ENCODE measurements at places on chromosomes 1 and 21.

- DNase-seq = peak; percentile 47
These were observed 116.0 kb upstream of the GUCA2B start for GRCh38 chr1:42037161-42037560.

DNA sequence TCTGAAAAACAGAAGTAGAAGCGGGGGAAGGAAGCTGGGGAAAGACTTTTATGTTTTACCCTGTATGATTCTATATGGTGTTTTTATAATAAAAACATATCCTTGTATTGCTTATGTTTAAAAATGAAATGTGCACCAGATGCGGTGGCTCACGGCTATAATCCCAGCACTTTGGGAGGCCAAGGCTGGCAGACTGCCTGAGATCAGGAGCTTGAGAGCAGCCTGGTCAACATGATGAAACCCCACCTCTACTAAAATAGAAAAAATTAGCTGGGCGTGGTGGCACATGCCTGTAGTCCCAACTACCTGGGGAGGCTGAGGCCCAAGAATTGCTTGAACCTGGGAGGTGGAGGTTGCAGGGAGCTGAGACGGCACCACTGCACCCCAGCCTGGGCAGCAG is 155.4 kb downstream of the SMYD3 start:
- DNase-seq = no peak

GRCh38 chr1:201761871-201762270 is 67.1 kb upstream of the IPO9 start:
- DNase-seq = no peak

DNA sequence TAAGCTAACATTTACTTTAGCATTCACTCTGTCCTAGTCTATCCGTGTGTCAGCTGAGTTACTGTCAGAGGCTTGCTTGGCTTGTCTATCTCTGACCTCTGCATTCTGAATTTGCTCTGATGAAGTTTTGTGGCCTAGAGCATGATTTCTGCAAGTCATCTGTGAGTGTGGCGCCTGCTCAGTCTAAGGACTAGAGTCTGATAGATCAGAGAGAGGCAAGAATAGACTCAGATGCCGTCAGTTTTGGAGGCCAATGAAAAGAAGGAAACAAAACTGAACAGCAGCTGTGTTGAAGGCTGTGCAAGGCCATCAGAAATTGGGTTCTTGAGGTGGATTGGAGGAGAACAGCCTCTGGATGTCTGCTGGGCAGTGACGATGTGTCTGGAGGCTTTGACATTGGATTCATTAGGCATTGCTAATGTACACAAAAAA is 573.1 kb downstream of the USP25 start:
- peak; percentile 13 for DNase-seq

GRCh38 chr1:60893136-60893930 is 189.0 kb upstream of the NFIA start:
- DNase-seq = no peak

GRCh38 chr21:46459024-46459355 is 299 bp downstream of the DIP2A start:
- no peak for DNase-seq

- peak; percentile 74 for DNase-seq
These were observed 23.9 kb downstream of the GPR161 start for GRCh38 chr1:168112673-168113305.

- no peak for DNase-seq
These were observed 880.2 kb downstream of the LTN1 start for GRCh38 chr21:28112511-28112910.

- no peak for DNase-seq
These were observed 866.3 kb upstream of the B3GALT2 start for GRCh38 chr1:194052514-194053338.

DNA sequence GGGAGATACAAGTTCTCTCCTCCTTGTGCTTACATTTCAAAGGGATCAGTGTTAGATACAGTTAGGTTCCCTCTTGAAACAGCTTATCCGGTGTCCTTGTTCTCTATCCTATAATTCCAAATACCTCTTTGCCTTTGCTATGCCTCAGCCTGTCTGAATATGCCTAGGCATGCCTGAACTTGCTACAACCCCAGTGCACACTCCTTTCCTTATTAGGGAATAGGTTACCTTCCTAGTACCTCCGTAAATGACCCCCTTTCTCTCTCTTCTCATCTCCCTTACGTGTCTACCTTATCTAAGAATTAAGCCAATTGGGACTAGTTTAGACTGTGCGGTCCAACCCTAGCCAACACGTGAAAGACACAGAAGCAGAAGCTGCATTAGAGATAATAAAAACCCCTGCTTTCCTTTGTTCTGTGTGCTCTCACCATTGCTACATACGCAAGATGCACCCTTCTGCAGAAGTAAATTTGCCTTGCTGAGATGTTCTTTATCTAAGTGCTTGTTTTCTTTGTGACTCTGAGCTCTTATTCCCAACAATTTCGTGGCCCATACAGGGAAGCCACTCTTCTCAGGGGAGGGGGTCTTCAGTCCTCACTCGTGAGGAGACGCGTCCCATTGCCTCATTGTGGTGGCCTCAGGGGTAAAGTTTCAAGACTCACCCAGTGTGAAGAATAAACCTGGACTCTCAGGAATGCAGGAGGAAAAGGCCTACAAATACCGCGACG is 802.1 kb downstream of the PLA2G4A start:
- no peak for DNase-seq

GRCh38 chr1:61190618-61191432 is 108.5 kb downstream of the NFIA start:
- peak; percentile 61 for DNase-seq

- no peak for DNase-seq
These were observed 240.0 kb downstream of the DYRK1A start for GRCh38 chr21:37606549-37606948.

GRCh38 chr1:44619261-44619900 is 54.9 kb downstream of the TMEM53 start:
- DNase-seq = peak; percentile 95

DNA sequence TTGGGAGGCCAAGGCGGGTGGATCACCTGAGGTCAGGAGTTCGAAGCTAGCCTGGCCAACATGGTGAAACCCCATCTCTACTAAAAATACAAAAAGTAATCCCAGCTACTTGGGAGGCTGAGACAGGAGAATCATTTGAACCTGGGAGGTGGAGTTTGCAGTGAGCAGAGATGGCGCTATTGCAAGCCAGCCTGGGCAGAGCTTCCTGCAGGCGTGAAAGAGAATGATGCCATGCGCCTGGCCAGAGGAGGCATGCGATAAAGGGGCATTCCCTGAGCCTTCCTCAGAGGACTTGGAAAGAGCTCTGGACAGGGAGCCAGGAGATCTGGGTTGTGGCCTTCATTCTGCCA is 3.2 kb downstream of the E2F2 start:
- DNase-seq = no peak

DNA sequence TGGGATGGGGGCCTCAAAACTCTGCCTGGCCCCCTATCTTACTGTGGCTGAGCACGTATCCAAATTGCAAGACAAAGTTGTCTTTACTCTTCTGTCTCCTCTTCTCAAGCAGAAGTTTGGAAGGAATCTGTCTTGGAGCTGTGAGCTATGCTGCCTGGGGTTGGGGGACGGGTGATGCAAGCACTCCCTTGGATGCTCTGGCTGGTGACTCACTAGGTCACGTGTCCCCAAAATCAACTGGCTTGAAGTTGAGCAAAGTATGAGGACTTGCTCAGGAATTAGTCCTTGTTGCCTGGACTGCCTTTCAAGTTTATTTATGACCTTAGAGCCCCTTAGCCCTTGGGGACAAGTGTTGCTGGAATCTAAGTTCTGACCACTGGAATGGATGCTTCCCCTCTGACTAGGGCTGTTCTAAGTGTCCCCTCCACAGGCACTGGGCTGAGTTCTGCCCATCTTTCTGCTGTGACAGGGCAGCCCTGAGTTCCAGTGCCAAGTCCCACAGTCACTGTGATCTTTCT is 269.5 kb downstream of the HHAT start:
- peak; percentile 98 for DNase-seq

GRCh38 chr1:198780376-198780775 is 141.5 kb downstream of the PTPRC start:
- no peak for DNase-seq

DNA sequence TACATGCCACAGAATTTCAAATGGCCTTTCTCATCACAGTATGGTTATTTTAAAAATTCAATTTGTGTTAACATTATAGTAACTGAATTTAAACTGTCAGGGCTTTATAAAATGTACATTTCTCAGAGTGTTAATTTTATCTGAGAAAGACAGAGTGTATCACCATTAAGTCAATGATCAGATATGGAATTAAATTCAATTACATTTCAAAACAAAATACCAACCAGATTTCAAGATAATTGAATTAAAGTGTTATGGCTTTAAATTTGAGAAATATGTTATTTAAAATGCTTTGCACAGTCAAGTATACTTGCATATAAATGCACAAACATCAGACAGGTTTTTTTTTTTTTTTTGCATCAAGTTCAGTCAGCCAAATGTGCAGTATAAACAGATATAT is 1574.4 kb downstream of the BRINP3 start:
- no peak for DNase-seq

DNA sequence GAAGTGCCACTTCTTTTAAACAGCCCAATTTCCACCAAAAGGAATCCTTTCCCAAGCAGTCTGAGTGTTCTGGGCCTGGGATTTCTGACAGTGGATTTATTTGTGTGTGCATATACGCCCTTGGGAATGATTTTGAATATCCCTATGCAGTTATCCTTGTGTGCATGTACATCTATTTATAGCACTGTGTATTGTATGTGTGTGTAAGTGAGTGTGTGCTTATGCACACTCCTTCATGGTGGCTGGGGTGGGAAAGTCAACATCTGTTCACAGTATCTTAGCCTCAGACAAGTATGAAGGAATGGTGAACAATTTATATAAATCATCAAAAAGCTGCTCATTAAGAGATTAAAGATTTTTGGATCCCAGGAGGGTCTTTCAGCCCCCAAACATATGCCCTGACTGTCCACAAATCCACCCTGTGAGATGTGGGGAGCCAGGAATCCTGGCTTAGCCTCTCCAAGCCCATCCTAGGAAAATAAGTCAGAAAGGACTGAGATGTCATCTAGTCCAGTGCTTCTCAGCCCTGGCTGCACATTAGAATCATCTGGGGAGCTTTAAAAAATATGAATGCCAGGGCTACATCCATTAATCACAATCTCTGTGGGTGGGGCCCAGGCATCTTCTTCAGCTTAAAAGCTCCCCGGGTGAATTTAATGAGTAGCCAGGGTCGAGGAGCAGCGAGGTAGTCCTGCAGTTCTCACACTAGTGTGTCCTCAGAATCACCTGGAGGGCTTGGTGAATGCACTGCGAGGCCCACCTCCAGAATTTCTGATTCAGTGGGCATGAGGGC is 101.4 kb downstream of the PLXNA2 start:
- no peak for DNase-seq

GRCh38 chr1:20185834-20186782 is at the start of the genes PLA2G2C and UBXN10:
PLA2G2C (minus strand) TSS chr1:20186518; CDS start chr1:20177363, 9,155 bp downstream.
UBXN10 (plus strand) TSS chr1:20186096; CDS start chr1:20190562, 4,466 bp downstream.
- DNase-seq = no peak

GRCh38 chr1:115165776-115166175 is 76.5 kb upstream of the TSPAN2 start:
- no peak for DNase-seq

GRCh38 chr1:228017356-228018124 is 10.7 kb downstream of the WNT3A start:
- no peak for DNase-seq

Measured in fibroblast of skin of right quadriceps (primary cell).